Neural progenitor cell (in vitro differentiated cells): ENCODE measurements at places on chromosomes 11 and 22. TPM values are rescaled to one million over a fixed set of nuclear protein-coding genes. Genes with fewer than 3 reads are reported as not detected.
A peak's percentile ranks its signal among the peaks of the same experiment; 100 is the strongest.

Gene APOBEC3A
- not detected in 2 replicates for total RNA-seq

DNA sequence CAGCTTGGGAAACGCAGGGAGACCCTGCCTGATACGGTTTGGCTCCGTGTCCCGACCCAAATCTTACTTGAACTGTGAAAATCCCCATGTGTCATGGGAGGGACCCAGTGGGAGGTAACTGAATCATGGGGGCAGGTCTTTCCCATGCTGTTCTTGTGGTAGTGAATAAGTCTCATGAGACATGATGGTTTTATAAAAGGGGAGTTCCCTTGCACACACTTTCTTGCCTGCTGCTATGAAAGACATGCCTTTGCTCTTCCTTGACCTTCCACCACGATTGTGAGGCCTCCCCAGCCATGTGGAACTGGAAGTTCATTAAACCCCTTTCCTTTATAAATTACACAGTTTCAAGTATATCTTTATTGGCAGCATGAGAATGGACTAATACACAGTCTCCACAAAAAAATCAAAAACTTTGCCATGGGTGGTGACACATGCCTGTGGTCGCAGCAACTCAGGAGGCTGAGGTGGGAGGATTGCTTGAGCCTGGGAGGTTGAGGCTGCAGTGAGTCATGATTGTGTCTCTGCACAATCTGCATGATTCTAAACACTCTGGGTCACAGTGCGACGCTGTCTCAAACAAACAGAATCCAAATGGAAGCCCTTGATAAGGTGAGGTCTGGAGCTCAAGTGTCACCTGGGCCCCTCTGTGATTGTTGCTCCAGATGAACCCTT, 34.9 kb downstream of the SYN3 start:
- H3K4me1 ChIP-seq = peaks cover 4% of the 10 kb centered on the region
- no peak overlapping the region for H3K27ac ChIP-seq
- no peak overlapping the region for H3K4me3 ChIP-seq
- no peaks in the 10 kb centered on the region for H3K27me3 ChIP-seq
- H3K36me3 ChIP-seq = no peaks in the 10 kb centered on the region
- no peak for DNase-seq

DNA sequence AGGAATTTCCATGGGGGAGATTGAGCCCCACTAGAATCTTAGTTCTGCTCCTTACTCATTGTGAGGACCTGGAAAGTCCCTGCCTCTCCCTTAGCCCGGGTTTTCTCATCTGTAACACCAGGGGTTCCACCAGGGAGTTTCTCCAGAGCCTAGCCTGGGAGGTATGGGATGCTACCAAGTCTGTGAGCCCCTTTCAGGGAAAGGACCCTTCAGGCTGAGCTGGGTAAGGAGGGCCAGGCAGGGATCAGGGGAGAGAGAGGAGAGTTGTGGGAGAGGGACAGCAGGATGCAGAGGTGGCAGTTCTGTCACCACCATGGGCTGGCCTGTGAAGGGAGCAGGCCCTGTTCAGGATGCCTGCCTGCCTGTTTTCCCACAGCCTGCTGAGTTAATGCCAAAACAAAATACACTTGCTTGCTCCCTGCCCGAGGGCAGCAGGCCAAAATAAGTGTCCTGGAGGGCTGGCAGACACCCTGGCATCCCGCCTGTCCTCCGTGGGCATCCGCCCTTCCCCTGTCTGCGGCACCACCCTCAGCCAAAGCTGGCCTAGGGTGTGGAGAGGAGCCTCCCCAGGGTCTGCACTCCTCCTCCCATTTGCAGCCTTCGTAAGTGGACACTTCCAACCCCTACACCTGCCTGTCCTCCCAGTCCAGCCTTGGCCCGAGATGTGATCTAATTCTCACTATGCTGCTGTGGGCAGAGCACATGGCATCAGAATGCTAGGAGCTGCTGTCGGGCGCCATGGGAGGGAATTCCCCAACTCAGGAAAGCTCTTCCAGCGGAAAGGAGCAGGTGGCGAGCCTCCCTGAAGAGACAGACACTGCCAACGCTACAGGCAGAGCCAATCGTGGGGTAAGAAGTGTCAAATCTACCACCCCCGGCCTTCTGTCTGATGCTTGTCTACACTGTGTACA, 5.9 kb upstream of the FCHSD2 start:
- no peaks in the 10 kb centered on the region for H3K36me3 ChIP-seq
- H3K27ac ChIP-seq = no peak overlapping the region
- DNase-seq = no peak
- H3K4me3 ChIP-seq = no peak overlapping the region

DNA sequence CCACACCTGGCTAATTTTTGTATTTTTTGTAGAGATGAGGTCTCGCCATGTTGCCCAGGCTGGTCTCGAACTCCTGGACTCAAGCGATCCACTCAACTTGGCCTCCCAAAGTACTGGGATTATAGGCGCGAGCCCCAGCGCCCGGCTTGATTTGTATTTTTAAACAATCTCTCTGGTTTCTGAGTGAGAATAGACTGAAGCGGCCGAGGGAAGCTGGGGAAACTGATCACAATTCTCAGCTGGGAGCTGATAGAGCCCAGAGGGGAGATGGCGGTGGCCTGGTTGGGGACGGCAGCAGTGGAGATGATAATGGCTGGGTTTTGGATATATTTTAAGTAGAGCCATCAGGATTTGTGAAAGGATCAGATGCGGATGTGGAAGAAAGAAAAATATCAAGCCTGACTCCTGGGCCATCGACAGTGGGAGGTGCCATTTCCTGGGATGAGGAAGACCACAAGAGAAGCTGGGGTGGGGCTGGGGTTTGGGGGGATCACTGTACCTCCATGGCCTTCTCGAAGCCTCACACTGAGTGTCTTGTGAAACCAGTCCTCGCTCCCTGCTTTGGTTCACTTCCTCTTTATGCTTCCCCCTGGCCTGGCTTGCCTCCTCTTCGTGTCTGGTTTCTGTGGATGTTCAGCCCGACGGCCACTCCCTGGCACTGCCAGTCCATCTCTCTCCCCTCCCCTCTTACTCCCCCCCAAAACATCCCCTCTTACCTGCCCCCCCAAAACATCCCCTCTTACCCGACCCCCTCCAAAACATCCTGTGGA, 51.9 kb downstream of the IGLL1 start:
- no peak for DNase-seq
- H3K36me3 ChIP-seq = no peaks in the 10 kb centered on the region
- no peak overlapping the region for H3K27ac ChIP-seq
- peaks cover 7% of the 10 kb centered on the region for H3K4me1 ChIP-seq

DNA sequence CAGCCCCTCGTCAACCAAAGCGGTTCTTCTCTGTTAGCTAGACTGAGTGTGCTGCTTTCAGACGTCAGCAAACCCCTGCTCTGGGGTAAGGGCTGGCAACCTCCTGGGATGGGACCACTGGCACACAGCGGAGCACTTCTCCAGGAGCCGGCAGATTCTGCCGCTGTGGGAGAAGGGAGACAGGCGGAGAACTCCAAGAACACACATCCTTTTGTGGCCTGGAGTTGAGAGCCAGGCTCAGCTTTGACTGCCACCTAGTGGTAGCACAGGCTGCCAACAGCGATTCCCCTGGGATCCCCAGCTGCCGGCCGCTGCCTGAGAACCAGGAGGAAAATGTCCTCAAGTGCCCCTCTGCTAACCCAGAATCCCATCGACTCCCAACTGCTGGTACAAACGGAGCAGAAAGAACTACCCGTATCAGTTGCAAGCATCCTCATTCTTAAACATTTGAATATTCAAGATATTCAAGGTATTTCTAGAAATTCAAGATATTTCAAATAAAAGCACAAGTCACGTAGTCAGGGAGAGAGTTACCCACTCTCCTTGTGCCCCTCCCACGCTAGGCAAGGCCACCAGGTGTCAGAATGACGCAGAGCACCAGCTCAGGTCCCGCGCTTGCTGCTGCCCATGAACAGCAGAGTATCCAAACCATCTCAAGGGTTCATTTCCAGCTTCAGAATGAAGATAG, 4.9 kb downstream of the LTO1 start:
- no peaks in the 10 kb centered on the region for H3K27me3 ChIP-seq
- H3K4me3 ChIP-seq = no peak overlapping the region
- no peak overlapping the region for H3K27ac ChIP-seq
- H3K4me1 ChIP-seq = peaks cover 5% of the 10 kb centered on the region

- no peaks in the 10 kb centered on the region for H3K27me3 ChIP-seq
- DNase-seq = no peak
- H3K27ac ChIP-seq = no peak overlapping the region
- no peaks in the 10 kb centered on the region for H3K36me3 ChIP-seq
- peaks cover 12% of the 10 kb centered on the region for H3K4me1 ChIP-seq
- no peak overlapping the region for H3K4me3 ChIP-seq
Measured at GRCh38 chr22:42969348-42969975, 45.5 kb downstream of the PACSIN2 start.

Gene ZNHIT2
- 1.5 and 8.1 TPM in 2 replicates for total RNA-seq

- H3K27me3 ChIP-seq = no peaks in the 10 kb centered on the region
- H3K27ac ChIP-seq = no peak overlapping the region
- H3K36me3 ChIP-seq = no peaks in the 10 kb centered on the region
- no peaks in the 10 kb centered on the region for H3K4me1 ChIP-seq
- no peak overlapping the region for H3K4me3 ChIP-seq
Measured at GRCh38 chr22:20750461-20751184, 23.3 kb upstream of the SERPIND1 start.

Gene PANX2
- total RNA-seq = 0.88 and 1.9 TPM in 2 replicates

DNA sequence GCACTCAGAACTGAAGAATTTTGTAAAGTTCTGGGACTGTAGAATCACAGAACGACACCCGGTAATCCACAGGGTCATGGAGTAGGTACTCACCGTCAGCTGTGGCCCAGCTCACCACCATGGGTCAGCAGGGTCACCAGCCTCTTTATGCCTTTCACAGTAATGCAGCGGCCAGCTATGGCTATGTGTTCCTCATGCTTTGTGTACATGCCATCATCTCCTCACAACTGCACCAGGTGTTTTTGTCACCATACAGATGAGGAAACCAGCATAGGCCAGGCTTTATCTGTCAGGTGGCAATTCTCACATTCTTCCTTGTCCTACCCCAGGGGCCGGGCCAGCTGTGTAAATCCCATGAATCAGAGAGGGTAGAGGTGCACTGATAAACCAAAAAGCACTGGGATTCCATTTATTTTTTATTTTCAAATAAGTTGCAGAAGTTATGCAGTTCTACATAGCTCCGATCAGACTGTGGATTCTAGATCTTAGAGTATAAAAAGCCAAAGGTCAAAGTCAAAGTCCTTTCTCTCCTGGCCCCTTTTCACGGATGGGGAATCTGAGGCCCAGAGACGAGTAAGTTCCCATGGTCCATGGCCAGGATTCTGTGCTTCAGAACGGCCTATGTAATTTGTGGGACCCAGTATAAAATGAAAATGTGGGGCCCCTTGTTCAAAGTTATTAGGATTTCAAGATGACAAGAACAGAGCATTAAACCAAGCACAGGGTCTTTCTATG, 17.5 kb downstream of the TSKU start:
- H3K36me3 ChIP-seq = no peaks in the 10 kb centered on the region
- no peaks in the 10 kb centered on the region for H3K27me3 ChIP-seq
- no peak overlapping the region for H3K4me3 ChIP-seq
- DNase-seq = no peak
- H3K27ac ChIP-seq = no peak overlapping the region

DNA sequence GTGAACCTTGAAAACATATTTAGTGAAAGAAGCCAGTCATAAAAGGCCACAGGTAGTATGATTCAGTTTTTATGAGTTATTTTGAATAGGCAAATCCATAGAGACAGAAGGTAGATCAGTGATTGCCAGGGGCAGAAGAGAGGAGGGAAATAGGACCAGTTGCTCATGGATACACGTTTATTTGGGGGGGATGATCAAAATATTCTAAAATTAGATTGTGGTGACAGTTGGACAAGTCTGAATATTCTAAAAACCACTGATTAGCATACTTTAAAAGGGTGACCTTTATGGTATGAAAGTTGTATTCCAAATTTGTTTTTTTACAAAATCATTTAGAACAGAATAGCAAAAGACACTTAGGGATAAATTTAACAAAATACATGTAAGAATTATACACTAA, 28.6 kb downstream of the QSER1 start:
- no peaks in the 10 kb centered on the region for H3K36me3 ChIP-seq
- H3K27me3 ChIP-seq = no peaks in the 10 kb centered on the region
- no peak overlapping the region for H3K4me3 ChIP-seq
- no peaks in the 10 kb centered on the region for H3K4me1 ChIP-seq

- H3K4me1 ChIP-seq = peaks cover 51% of the 10 kb centered on the region
- H3K27ac ChIP-seq = no peak overlapping the region
- H3K27me3 ChIP-seq = no peaks in the 10 kb centered on the region
- peak; percentile 40 for DNase-seq
Measured at GRCh38 chr11:19777377-19778102, 64.9 kb downstream of the NAV2 start.

DNA sequence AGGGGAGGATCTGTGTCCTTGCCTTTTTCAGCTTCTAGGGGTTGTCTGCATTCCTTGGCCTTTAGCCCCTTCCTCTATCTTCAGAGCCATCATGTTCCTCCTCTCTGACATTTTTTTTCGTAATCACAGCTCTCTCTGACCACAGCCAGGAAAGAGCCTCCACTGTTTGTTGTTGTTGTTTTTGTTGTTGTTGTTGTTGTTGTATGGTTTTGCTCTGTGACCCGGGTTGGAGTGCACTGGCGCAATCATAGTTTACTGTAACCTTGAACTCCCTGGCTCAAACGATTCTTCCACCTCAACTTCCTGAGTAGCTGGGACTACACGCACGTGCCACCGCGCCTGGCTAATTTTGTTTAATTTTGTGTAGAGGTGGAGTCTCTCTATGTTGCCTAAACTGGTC, 55.3 kb upstream of the KCNQ1OT1 start:
- no peak for DNase-seq
- H3K4me3 ChIP-seq = no peak overlapping the region
- no peak overlapping the region for H3K27ac ChIP-seq
- peaks cover 14% of the 10 kb centered on the region for H3K4me1 ChIP-seq
- H3K27me3 ChIP-seq = peaks cover 22% of the 10 kb centered on the region

DNA sequence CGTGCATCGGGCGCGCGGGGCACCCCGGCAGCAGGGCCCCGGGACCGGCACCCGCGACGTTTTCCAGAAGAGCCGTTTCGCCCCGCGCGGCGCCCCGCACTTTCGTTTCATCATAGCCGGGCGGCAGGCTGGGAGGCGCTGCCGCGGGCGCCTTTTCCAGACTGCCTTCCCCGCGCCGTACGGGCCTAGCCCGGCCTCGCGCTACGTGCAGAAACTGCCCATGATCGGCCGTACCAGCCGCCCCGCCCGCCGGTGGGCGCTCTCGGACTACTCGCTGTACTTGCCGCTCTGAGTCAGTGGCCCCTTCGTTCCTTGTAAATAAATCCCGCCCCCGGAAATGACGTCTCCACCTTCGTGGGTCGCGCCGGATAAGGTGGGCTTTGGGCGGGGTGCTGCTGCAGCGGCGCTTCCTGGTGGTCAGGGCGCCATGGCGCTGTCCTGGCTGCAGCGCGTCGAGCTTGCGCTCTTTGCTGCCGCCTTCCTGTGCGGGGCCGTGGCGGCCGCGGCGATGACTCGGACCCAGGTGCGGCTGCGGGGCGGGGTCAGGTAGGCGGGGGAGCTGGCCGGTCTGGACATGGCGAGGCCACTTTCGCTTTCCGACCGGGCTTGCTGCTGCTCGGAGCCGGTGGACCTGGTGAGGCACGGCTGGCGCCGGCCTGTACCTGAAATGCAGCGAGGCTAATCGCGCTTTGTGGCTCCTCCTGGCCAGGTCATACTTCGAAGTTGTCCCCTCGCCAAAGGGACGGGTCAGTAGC, at the start of gene TMEM179B:
TSS of gene TMEM179B (plus strand) at position 398 of the 755 bp plus-strand sequence. CDS start at position 428, 30 bp downstream.
- peaks cover 6% of the 10 kb centered on the region for H3K4me1 ChIP-seq
- no peaks in the 10 kb centered on the region for H3K27me3 ChIP-seq
- peak; percentile 99 for DNase-seq
- no peaks in the 10 kb centered on the region for H3K36me3 ChIP-seq
- peak within 1 kb of the TSS; percentile 84 for H3K27ac ChIP-seq

Gene RAG1
- total RNA-seq = 0.62 and 0.84 TPM in 2 replicates

Gene ART1
- not detected in 2 replicates for total RNA-seq
